HTR-8/SVneo (cell line): ENCODE measurements at places on chromosomes 2 and 18.

DNA sequence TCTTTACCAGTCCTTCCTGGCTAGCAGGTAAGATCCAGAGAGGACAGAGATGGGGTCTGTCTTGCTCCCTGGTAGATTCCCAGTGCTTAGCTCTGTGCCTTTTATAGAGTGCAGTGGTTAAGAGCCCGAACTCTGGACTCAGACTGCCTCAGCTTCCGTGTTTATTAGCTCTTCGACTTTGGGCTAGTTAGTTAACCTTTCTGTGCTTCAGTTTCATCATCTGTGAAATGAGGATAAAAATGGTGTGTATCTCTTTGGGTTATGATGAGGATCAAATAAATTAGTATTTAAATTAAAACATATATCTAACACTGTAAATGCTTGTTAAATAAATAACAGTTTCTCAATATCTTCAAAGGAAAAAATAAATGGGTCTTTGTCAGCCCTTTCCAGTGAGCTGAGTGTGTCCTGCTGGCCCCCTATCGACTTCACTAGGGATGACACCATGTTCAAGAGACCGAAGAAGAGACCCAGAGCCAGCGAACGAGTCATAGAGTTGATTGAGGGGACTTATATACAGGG lies 38.2 kb downstream of the CERS6 start:
- DNase-seq: no peak

- no peak for DNase-seq
These were observed 41.0 kb upstream of the ASAP2 start for GRCh38 chr2:9165625-9166024.

- DNase-seq: no peak
These were observed 30.2 kb downstream of the NYAP2 start for GRCh38 chr2:225429717-225430116.

DNA sequence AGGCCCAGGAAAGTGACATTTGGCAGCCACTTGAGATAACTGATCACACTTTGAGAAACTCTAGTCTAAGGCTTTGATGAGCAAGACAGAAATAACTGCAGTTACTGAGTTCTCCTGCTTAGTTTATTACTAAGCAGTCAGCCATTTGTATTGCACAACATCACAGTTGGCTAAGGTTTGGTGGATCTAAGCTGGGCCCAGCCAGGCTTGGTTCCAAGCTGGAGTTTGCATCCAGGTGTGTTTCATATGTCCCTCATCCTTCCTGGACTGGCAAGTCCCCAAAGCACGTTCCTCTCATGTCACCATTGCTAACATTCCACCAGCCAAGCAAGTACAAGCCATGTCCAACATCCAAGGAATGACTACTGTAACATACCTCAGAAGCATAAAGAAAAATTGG lies 71.3 kb upstream of the ZNF532 start:
- no peak for DNase-seq

GRCh38 chr18:13611142-13611600 lies 115.2 kb downstream of the FAM210A start:
- no peak for DNase-seq

GRCh38 chr2:10985260-10985659 lies 73.5 kb downstream of the KCNF1 start:
- DNase-seq: no peak

GRCh38 chr2:23453836-23454460 lies 69.0 kb downstream of the KLHL29 start:
- DNase-seq: no peak

GRCh38 chr2:169828141-169828811 lies 1.0 kb downstream of the UBR3 start:
- DNase-seq: peak; percentile 69

DNA sequence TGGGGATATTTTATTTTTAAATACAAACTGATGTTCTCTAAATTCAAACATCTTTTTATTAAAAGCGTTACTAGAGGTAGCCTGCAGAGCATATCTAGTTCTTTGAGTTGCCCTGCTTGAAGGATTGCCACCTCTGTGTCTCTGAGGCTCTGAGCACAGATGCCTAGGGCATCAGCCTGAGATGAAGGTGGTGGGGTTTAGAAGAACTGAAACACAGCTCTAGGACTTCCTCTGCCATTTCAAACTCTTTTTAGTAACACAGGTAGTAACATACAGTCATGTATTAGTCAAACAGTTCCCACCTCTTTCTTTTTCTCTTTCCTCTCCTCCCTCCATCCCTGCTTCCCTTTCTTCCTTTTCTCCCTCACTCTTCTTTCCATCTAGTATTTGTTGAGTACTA lies 57.6 kb downstream of the TTC21B start:
- DNase-seq: no peak
